Activated CD4-positive, CD25-positive, alpha-beta regulatory T cell treated with anti-CD3 and anti-CD28 coated beads, Interleukin-2, amount 50 U/mL, for 72 hours (primary cell): ENCODE measurements at places on chromosomes 1 and 21.

DNA sequence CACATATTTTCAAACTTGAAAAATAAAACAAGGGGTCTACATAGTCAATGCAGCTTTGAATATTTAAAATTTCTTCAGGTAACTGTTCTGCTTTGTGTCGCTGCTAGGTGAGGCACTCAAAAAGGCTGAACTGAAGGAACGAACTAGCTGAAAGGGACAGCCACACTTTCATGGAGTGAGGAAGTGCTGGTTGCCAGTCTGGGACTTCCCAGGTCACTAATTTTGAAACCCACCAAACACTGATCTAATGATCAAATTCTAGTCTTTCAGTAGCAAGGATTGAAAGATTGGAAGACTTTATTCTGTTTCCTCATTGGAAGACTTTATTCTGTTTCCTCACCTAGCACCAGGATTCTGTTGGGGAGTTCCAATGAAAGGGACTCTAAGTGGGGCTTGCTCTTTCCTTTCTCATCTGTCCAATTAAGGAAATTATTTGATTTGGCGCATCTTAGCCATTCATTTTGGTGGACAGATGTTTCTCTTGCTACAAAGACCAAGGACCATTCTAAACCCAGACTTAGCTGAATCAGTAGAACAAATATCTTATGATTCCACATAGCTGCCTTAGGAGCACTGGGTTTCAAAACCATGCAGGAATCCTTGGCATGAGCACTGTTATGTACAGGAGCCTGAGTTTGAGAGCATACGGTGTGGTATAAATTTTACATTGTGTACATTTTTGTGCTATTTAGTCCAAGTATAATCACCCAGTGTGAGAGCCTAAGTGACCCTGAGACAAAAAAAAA, 10.9 kb upstream of the ARID1A start:
- DNase-seq: no peak

GRCh38 chr1:167522246-167522645, 3.9 kb upstream of the CD247 start:
- no peak for DNase-seq

GRCh38 chr1:84688463-84689061, 1.7 kb downstream of the SSX2IP start:
- DNase-seq: no peak

DNA sequence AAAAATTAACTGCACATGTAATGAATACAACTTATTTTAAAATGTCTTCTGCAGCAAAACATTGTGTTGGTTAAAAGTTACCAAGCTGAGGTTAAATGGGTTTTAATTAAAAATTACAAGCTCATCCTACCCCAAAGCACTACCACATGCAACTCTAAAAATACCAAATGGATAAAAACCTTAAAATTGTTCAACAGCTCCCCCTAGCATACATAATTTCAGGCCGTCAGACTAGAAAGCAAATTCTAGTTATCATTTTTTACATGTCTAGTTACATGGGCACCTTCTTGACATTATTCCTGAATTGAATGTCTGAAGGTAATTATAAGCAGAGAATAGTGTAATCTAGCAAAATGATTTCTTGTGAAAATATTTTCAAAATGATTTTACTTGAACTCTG, 176.5 kb downstream of the C1orf21 start:
- no peak for DNase-seq

DNA sequence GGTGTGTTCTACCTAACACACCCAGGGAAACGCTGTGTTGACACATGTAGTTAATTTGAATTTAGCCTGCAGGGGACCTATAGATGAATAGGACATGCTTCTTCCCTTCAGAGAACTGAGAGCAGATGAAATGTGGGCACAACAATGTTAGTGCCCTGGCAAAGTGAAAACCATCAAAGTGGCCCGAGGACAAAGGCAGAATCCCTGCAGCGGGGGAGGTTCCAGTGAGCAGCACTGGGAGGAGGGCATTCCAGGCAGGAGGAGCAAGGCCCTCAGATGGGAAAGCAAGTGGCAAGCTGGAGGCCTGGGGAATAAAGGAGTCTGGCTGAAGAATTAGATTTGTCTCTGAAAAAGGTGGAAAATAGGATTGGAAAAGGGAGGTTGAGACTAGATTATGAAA, 37.2 kb downstream of the C1orf94 start:
- DNase-seq: no peak

DNA sequence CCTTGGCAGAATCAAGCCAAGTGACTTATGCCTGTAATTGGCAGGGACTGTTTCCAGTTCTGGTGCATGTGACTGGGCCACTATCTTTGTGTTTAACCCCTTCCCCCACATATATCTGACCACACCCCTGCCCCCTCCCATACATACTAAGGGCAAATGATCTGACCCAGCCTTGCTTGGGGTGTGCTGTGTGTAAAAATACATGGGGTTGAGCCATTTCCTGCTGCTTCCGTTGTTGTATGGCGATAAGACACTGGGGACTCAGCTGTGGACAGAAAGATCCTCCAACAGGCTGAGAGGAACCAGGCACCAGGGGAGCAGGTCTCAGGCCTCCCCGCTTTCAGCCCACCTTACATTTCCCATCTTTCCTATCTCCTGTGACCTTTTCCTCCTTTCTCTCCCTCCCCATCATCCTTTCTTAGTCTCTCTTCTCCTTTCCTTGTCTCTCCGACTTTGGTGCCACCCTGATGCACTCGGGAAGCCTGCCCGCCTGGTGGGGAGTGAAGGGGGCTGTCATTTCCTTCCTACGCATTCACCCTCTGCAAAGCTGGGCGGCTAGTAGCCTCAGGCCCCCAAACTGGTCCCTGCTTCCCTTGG, 39.7 kb downstream of the TMCC2 start:
- DNase-seq: no peak

DNA sequence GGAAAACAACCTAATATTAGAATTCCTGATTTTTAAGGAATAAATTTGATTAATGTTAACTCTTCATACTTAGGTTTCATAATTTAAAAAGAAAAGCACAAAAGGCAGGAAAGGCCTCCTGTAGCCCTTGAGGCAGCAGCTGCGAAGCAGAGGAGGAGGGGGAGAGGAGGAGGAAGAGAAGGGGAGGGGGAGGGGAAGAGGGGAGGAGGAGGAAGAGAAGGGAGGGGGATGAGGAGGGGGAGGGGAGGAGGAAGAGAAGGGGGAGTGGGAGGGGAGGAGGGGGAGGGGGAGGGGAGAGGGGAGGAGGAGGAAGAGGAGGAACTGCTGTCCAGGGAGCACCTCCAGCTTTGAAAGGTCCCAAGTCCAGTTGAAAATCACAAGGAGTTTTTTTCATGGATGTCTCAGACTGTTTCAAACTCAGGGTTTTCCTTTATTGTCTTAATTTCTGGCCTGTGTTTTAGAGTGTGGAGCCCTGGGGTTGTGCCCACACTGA, 35.1 kb upstream of the DIP2A start:
- no peak for DNase-seq

GRCh38 chr1:228430243-228430642, 13.6 kb upstream of the TRIM17 start:
- no peak for DNase-seq

GRCh38 chr1:167584581-167584980, 31.0 kb upstream of the CREG1 start:
- no peak for DNase-seq

GRCh38 chr21:39632796-39633442, 20.2 kb downstream of the B3GALT5 start:
- no peak for DNase-seq

DNA sequence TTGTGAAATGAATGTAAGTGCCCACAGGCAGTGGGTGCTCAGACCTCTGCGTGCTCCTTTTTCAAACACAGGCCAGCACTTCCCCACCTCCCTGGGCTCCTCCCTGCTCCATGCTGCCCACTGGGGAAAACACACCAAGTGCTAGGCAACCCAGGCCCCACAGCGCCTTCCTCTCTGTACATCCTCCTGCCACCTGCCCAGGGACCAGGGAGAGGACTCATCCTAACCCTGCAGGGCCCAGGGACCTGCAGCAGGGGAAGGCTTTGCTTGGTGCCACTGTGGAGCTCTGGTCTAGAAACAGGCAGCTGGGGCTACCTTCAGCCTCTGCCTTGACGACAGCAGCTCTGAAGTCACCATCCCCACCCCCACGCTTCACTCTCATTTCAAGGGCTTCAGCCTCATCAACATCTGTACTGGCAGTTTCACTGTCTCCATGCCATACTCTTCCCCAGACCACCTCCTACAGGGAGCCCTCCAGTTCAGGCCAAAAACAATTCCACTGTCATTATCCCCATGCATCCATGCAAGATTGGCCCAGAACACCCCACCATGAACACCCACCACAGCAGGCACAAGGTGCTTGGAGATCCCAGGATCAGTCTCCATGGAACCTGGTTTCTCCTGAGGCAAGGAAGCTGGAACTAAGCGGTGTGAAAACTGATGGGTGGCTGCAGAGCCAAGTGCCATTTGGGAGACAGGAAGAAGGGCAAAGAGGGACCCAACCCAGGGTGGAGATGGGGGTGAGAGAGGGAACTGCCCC, 1.1 kb downstream of the IGSF8 start:
- no peak for DNase-seq

GRCh38 chr1:88985032-88985431, 7.4 kb downstream of the KYAT3 start:
- no peak for DNase-seq

- DNase-seq: no peak
These were observed 160.4 kb upstream of the HMGB4 start for GRCh38 chr1:33703464-33703863.

GRCh38 chr1:247375747-247376146, 40.2 kb upstream of the NLRP3 start:
- no peak for DNase-seq

GRCh38 chr1:193408782-193409293, 222.4 kb upstream of the B3GALT2 start:
- no peak for DNase-seq

DNA sequence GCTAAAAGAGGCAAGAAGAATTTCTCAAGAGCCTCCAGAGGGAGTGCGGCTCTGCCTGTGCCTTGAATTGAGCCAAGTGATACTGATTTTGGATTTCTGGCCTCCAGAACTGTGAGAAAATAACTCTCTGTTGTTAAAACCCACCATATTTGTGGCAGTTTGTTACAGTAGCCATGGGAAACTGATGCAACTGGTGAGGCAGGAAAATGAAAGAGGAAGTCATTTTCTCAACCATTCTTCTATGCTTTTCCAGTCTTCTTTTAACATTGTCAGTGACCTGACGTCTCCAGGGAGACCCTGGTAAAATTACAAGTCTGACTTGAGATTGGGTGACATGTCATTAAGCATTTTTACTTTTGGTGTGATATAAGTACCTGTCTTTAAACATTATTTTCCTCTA, 5.8 kb downstream of the OR6P1 start:
- DNase-seq: no peak

- DNase-seq: peak; percentile 31
These were observed 60.1 kb downstream of the F3 start for GRCh38 chr1:94481473-94481933.

DNA sequence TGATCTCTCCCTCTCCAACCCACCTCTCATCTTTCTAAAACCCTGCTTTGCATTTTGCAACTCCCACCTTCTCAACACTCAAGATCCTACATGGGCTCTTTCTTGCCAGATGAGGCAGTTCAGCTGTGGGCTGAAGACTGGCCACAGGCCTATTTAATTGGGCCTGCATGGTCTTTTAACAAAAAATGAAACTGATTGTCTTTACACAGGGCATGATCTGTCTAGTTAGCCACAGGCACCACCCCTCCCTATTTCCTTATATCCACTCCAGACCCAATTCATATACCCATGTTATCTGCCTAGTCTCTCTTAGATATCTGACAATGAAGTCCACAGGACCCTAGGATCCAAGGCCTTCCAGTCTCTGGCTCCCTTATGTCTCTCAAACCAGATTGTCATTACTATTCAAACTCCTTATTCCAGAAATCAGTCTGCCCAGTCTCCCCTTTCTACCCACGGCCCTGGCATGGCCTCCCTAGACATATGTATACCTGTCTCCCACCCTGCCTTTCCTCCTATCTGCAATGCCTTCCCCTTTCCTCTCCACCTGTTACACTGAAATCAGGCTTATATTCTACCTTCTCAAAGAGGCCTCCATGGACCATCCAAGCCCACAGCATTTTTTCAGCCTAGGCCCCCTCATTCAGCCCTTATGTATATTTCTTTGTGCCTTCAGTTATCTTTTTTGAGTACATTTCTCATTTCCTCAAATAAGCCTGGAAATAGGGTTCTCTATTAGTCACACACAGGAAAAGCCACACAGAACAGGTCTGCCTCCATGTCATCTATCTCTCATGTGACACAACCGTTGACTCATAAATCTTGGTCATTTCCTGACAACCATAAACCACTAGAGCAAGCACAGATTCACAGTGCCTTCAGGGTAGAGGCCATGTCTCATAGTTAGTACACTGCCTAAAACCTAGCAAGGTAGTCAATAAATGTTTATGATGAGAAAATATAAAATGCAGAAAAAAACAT, 39.0 kb downstream of the LPAR3 start:
- no peak for DNase-seq

DNA sequence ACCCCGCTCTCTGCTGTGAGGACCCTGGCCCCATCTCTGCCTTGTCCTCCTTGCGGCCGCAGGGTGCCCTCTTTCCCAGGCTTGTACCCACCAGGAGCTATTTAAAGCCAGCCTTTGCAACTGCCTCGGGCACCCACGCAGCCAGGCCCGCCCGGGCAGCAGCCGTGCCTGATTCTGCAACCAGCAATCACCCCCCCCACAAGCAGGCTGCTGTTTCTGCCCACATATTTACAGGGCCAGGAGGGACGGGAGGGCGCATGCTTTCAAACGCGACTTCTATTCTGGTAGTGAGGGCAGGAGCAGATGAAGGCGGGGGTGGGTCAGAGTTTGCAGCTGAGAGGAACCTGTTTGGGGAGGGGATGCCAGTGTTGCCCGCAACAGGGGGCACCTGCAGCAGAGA, 13.6 kb downstream of the GABRD start:
- no peak for DNase-seq

DNA sequence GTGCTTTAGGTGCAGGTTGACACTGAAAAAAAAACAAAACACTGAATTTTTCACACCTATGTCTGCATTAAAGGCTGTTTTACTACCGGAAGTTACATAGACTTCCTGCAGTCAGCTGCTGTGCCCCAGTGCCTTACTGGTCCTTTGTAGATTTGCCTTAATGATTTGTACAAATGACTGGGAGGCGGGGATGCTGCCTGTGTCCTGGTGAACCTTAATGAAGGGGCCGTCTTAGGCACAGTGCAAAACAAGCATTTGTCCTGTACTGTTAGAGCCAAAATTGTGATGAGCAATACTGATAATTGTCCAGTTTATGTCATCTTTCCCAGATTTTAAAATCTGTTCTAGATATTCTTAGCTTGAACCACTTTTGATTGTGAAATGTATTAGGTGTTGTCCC, 90.9 kb upstream of the PGD start:
- no peak for DNase-seq

GRCh38 chr1:9905010-9905409, 5.1 kb downstream of the CTNNBIP1 start:
- no peak for DNase-seq

GRCh38 chr1:160618763-160619274, 28.0 kb downstream of the SLAMF1 start:
- no peak for DNase-seq

GRCh38 chr1:53601031-53601745, 137.8 kb downstream of the GLIS1 start:
- DNase-seq: no peak

DNA sequence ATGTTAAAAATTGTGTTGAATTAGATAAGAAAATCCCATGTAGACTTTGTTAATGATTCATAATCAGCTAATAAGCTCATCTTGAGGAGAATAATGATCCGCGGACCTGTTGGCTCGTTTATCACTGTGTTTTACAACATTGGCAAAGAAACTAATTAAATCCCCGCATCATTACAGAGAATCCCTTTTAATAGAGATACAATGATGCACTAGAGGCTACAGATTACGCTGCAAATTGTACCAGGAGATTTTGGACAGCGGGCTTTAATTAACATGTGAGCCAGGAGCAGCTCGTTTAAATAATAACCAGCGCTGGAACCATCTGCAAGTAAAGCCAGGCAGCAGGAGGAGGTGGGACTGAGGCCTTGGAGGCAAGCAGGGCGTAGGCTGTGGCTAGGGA, 280.3 kb upstream of the POU3F1 start:
- no peak for DNase-seq
